ENCODE measurements at places on chromosomes 4 and X. TPM values are rescaled to one million over a fixed set of nuclear protein-coding genes. Genes with fewer than 3 reads are reported as not detected.
A peak's percentile ranks its signal among the peaks of the same experiment; 100 is the strongest.

TET2 gene
- 28.9 TPM for total RNA-seq

CLTRN gene
- total RNA-seq = 0.33 TPM

EPHA5 gene
- total RNA-seq = not detected

CT45A2 gene
- not detected for total RNA-seq

MAGEA12 gene
- total RNA-seq = not detected

RAB40AL gene
- 0.26 TPM for total RNA-seq

MGARP gene
- 0.21 TPM for total RNA-seq

LEF1 gene
- total RNA-seq = 131 TPM

AFM gene
- not detected for total RNA-seq

NWD2 gene
- total RNA-seq = not detected

FHIP1A gene
- total RNA-seq = not detected

PDCL2 gene
- not detected for total RNA-seq

C1QTNF7 gene
- total RNA-seq = not detected

DNA sequence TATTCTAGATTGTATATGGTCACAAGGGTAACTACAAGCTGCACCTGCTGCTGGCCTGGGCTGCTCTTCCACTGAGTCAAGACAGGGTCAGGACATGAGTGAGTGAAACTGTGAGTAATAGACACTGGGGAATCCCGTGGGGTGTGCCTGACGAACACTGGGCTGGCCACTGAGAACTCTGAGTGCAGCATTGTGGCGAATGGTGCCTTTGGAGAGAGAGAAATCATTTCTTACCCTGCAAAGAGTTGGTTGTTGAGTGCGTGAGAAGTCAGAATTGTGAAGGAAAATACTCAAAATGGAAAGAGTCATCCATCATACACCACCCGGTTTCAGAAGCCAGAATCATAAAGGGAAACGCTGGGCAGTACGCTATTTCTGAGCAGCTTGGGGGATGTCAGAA is 43.1 kb upstream of the LSM6 start:
- peak; percentile 73 for DNase-seq

- DNase-seq = no peak
Measured at GRCh38 chrX:38368774-38369173, 16.4 kb downstream of the OTC start.

GRCh38 chr4:159337041-159337440 is 234.2 kb downstream of the RAPGEF2 start:
- DNase-seq = no peak

DNA sequence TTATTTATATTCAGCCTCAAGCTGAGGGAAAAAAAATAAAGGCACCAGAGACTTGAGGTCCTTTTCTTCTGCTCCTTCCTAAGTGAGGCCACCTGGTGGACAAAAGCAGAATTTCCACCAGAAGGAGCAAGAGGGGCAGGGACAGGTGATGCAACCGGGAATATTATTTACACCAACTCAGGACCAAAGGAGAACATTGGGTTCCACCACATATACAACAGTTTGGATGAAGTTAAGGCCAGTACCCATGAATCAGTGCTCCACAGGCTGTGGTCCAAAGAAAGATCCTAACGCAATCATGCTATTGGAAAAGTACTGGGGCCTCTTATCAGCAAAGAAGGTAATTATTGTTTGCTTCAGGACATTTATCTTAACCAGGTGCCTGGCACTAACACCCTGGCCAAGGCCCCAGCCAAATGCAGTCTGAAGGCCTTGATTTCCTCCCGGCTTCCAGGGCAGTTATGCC is 57.4 kb downstream of the TSC22D3 start:
- peak; percentile 90 for DNase-seq

DNA sequence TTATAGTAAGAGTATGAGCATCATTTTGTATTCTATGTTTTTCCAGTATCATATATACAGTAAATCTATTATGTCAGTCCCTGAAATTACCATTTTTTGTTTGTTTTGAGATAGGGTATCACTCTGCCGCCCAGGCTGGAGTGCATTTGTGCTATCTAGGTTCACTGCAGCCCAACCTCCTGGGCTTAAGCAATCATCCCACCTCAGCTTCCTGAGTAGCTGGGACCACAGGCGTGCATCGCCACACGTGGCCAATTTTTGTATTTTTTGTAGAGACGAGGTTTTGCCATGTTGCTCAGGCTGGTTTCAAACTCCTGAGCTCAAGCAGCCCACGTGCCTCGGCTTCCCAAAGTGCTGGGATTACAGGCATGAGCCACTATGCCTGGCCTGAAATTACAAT is 85.6 kb downstream of the ZNF330 start:
- no peak for DNase-seq

GRCh38 chr4:124480061-124480460 is 232.5 kb downstream of the ANKRD50 start:
- no peak for DNase-seq

DNA sequence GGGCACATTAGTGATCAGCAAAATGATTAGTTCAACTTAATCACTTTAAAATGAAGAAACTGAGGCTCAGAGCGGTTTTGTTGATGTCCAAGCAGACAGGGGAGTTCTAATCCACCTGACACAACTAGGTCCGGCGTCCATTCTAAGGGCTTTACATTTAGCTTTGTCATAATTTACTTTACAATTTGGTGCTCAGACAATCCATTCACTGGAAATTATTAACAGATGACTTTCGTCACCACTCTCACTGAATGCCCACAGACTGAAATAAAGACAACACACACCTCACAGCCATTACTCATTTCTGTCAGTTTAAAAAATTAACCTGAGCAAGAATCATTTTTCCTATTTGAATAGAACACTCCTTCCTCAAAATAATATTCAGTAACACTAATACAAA is 10.8 kb downstream of the NR3C2 start:
- DNase-seq = no peak

- no peak for DNase-seq
Measured at GRCh38 chr4:122346036-122346435, 32.8 kb upstream of the ADAD1 start.

DNA sequence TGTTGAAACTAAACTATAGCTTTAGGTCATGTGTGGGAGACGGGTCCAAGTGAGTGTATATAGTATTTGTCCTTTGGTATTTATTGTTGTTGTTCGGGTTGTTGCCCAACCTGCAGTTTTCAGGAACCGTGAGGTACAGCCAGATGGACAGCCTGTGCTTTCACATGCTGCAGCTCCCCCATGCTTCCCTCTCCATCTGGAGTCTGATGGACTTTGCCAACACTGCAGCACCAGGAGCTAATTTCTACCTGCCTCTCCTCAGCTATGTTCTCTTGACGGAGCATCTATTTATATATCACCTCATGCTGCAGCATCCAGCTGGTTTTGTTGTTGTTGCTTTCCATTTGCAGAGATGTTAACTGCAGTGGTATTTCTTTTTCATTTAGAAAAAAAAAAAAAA is 80.1 kb downstream of the TLL1 start:
- DNase-seq = no peak

DNA sequence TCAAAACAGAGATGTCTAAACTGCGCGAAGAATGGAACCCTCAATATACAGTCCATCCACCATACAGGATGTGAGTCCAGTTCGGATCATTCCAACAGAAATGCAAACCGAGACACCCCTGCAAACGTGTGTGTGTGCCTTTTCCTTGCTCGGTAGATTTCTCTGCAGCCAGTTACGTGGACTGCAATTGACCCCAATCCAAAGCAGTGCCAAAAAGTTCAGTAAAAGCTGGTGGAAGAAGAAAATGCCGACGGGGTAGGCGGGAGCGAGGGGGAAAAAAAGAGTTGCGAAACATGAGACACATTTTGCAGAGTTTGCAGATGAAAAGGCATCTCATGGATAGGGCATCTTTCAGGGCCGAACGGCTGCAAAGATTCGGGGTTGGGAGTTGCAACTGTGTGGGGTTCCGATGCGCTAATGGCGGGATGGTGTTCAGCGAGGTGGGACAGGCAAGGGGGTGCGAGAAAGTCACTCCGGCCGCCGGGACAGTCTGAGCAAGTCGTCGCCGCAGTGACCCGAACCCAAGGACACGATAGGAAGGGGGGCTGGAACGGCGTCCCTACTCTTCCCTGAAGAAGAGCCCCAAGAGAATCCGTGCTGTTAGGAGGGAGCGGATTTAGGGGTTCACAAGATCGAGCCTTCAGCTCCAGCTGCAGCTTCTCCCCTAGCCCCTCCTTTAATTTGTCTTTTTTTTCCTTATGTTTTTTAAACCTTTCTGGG is 3.8 kb downstream of the PHOX2B start:
- DNase-seq = no peak

DNA sequence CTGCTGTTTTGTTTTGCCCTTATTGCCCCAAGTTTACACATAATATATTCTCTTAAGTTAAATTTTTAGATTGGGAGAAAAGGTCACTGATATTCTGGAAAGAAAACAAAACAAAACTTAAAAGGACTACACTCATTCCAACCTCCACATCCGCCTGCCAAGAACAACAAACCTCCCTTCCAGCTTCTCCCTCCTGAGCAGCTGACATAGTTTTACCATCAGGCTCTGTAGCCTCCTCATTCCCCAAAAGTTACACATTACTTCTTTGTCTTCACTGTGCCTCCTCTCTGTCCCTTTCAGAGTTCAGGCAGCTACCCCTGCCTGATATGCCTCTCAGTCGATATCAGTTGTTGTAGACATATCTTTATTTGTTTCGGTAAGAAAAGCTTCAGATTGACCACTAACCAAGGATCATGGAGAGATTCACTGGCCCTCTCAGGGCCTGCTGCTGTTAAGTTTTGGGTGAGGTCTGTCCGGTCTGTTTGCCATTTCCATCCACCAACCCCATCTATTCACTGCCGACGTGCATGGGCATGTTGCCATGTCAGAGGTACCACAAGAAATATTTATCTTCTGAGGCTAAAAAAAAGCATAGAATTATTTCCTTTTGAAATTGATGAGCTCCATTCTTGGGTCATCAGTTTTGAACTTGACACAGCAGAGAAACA is 164.1 kb downstream of the GASK1B start:
- no peak for DNase-seq

GRCh38 chr4:39524161-39524957 is 2.9 kb downstream of the UGDH start:
- no peak for DNase-seq

- DNase-seq = no peak
Measured at GRCh38 chrX:130704053-130705038, 198.7 kb downstream of the ENOX2 start.

- DNase-seq = no peak
Measured at GRCh38 chr4:9804918-9805317, 23.5 kb downstream of the DRD5 start.

Data from activated CD4-positive, alpha-beta T cell treated with anti-CD3 and anti-CD28 coated beads, Interleukin-2, amount 10 ng/mL, durations not matched to agents 24 days and 14 days (primary cell).